Panc1 (cell line): ENCODE measurements at places on chromosomes 7 and 10. TPM values are rescaled to one million over a fixed set of nuclear protein-coding genes. Genes with fewer than 3 reads are reported as not detected.
A peak's percentile ranks its signal among the peaks of the same experiment; 100 is the strongest.

LRMDA gene
- 1.2 TPM for total RNA-seq

DNA sequence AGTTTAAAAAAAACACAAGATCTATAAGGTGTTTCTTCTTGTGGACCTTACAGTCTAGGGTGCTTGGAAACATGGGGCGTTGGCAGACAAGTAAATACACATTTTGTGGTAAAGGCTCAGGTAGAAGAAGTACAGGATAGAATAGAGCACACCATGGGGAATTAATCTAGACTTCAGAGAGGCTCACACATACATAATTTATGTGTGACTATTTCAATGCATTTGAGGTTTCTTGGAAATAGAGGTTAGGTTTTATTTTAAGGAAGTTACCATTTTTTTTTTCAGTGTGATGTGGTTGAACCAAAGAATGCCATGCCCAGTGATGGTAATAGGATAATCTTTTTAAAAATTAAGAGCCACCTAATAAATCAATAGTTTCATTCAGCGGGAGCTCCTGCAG is 12.8 kb downstream of the CFTR start:
- DNase-seq: no peak
- no peaks in the 10 kb centered on the region for H3K4me1 ChIP-seq
- no peak overlapping the region for H3K4me3 ChIP-seq
- no peaks in the 10 kb centered on the region for H3K36me3 ChIP-seq
- no peak overlapping the region for H3K27ac ChIP-seq
- no peaks in the 10 kb centered on the region for H3K27me3 ChIP-seq

- no peaks in the 10 kb centered on the region for H3K36me3 ChIP-seq
- H3K27ac ChIP-seq: no peak overlapping the region
- DNase-seq: no peak
- peaks cover 28% of the 10 kb centered on the region for H3K4me1 ChIP-seq
- H3K4me3 ChIP-seq: no peak overlapping the region
Observed at GRCh38 chr10:125064681-125065492, 95.5 kb downstream of the CTBP2 start.

DNA sequence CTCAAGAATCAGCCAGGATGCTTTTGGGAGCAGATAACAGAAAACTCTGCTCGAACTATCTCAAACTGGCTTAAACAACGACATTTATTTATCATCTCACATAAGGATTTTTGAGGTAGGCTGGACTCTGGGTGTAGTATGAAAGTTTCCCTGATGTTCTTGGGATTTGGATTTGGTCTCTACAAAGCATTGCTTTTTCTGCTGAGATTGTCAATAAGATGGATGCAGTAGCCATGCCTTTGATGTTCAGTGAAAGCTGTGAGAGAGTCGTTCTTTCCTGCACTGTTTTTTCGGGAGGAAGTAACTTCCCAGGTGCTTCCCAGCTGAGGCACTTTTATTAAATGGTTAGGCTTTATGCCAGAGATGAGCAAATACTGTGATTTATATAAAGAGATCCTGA is 181.1 kb downstream of the PRKG1 start:
- DNase-seq: no peak
- H3K4me3 ChIP-seq: no peak overlapping the region
- H3K4me1 ChIP-seq: no peaks in the 10 kb centered on the region
- no peaks in the 10 kb centered on the region for H3K27me3 ChIP-seq
- no peaks in the 10 kb centered on the region for H3K36me3 ChIP-seq
- H3K27ac ChIP-seq: no peak overlapping the region

- peaks cover 6% of the 10 kb centered on the region; the same call in 1 of the 2 replicates for H3K36me3 ChIP-seq
- H3K27ac ChIP-seq: no peak overlapping the region
- H3K27me3 ChIP-seq: no peaks in the 10 kb centered on the region
- no peak for DNase-seq
- H3K4me3 ChIP-seq: no peak overlapping the region
Observed at GRCh38 chr7:38905056-38905759, 3.8 kb downstream of the VPS41 start.

DNA sequence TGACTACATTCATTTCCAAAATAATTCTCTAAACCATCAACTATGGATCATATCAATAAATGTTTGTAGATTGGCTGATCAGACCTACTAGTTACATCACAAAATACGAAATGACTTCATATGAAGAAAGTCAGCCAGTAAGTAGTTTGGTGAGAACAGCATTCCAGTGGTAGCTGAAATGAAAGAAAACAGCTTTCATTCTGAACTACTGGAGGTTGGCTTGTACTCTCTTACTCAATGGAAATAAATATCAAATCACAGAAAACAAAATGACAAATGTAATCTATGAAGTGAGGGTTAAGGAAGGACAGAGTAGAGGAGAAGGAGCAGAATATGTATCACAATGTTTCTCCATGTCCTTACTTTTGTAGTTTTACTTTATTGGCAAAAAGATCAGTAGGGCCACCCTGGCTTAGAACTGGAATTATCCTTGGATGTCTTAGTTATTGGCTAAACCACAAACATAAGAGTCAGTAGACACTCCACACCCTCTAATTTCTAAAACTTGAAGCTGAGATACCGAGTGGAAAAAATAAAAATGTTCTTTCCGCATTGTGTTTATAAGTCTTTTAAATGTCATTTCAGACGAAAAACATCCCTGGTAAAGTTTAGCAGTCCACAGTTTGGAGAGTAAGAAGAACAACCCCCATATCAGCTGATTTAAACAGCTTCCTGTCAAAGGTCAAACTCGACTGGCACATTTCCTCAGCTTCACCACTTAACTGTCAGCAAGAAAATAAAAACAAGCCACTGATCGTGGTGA is 74.0 kb upstream of the DGKI start:
- no peak for DNase-seq
- H3K4me3 ChIP-seq: no peak overlapping the region

DNA sequence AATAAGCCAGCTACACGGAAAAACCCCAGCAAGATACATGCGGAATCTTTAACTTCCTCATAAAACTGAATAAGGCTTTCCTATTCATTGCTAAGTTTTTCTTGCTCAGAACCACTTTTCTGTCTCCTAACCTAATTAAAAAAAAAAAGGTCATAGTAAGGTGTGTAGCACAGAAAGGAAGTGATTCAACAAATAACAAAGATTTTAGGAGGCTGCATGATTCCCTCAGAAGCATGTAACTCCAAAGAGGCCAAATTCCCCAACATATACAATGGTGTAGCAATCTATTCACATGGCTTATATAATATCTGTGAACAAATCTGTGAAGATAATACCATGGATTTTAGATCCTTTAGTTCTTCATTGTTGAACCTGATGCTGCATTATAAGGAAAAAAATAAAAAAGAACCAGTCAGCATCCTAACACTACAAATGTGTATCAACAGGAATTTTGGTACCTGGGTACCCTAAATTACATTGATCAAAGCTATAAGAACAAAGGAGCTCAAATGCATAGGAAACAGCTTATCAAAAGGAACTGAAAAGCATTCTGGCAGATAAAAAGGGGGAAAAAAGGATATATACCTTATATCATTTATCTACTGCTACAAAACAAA is 63.8 kb downstream of the IMMP2L start:
- H3K27me3 ChIP-seq: no peaks in the 10 kb centered on the region
- H3K36me3 ChIP-seq: no peaks in the 10 kb centered on the region
- H3K4me1 ChIP-seq: no peaks in the 10 kb centered on the region

- no peak overlapping the region for H3K27ac ChIP-seq
- H3K27me3 ChIP-seq: no peaks in the 10 kb centered on the region
- H3K36me3 ChIP-seq: no peaks in the 10 kb centered on the region
- no peaks in the 10 kb centered on the region for H3K4me1 ChIP-seq
- DNase-seq: no peak
Observed at GRCh38 chr10:12559578-12560178, 210.3 kb downstream of the CAMK1D start.

GPR141 gene
- total RNA-seq: not detected

DNA sequence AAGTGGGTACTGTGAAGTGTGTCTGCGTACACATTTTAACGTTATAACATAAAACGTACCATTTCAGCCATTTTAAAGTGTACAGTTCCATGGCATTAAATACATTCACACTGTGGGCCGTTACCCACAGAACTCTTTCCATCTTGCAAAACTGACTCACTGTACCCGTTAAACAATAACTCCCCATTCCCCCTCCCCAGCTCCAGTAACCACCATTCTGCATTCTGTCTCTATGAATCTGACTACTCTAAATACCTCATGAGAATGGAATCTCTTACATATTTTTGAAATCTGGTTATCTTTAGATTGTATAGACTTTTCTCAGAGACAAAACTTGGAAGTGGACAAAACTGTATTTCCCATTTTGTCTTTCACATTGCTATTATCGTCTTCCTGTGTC is 9.3 kb downstream of the ARL3 start:
- no peaks in the 10 kb centered on the region for H3K36me3 ChIP-seq
- no peak overlapping the region for H3K4me3 ChIP-seq
- no peak for DNase-seq

DNA sequence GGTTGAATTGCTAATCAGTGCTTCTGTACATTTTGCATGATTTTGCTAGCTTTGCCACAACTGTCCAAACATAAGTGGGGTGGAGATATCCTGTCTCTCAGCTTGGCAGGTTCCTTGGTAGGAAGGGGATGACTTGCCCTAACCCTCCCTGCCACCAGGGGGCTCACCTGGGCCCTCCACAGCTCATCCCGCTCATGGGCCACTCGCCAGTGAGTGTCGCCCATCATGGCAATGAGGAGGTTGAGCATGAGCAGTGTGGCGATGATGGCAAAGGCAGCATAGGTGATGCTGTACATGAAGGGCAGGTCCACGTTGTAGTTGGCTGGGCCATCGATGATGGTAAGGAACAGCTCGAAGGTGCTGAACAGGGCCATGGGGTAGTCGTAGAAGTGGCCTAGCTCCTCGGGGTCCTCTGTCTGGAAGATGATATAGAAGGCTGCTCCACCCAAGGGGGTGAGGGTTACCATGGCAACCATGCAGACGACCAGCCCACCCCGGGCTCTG is 12.2 kb downstream of the TRPV6 start:
- no peaks in the 10 kb centered on the region for H3K27me3 ChIP-seq
- no peak overlapping the region for H3K27ac ChIP-seq
- no peak for DNase-seq
- H3K36me3 ChIP-seq: no peaks in the 10 kb centered on the region
- no peak overlapping the region for H3K4me3 ChIP-seq

- H3K27me3 ChIP-seq: no peaks in the 10 kb centered on the region
- no peaks in the 10 kb centered on the region for H3K4me1 ChIP-seq
- no peak overlapping the region for H3K4me3 ChIP-seq
Observed at GRCh38 chr10:35580423-35580770, 24.7 kb upstream of the GJD4 start.

DNA sequence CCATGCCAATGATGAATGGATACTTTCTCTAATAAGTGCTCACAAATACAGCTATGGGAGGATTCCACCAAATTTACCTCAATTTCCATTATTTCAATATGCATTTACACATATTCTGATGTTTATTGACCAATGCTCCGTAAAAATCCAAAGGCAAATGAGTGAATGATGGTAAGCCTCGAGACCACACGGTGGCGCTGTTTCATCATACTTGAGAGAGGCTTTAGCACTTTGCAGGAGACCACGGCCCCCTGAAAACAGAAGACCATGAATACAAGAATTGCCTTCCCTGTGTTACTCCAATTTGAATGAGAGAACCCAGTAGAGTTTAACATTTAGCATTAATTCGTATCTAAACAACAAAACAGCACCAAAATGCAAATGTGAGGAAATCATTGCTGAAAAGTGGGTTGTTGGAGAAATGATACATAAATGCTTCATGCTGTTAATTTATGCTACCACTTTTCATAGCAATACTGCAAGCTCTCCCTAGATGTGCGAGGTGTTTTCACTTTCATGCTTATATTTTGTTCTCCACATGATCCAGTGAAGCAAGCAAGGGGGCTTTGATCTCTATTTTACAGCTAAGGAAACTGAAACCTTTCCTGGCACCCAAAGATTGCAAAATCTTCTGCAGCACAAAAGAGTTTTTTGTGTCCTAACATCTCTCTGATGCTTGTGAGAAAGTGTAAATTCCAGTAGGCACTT is 35.4 kb downstream of the TRIL start:
- peaks cover 28% of the 10 kb centered on the region for H3K27me3 ChIP-seq
- no peak overlapping the region for H3K4me3 ChIP-seq
- no peak for DNase-seq
- no peak overlapping the region for H3K27ac ChIP-seq
- peaks cover 4% of the 10 kb centered on the region; the same call in 1 of the 2 replicates for H3K4me1 ChIP-seq

MMD2 gene
- not detected for total RNA-seq

DNA sequence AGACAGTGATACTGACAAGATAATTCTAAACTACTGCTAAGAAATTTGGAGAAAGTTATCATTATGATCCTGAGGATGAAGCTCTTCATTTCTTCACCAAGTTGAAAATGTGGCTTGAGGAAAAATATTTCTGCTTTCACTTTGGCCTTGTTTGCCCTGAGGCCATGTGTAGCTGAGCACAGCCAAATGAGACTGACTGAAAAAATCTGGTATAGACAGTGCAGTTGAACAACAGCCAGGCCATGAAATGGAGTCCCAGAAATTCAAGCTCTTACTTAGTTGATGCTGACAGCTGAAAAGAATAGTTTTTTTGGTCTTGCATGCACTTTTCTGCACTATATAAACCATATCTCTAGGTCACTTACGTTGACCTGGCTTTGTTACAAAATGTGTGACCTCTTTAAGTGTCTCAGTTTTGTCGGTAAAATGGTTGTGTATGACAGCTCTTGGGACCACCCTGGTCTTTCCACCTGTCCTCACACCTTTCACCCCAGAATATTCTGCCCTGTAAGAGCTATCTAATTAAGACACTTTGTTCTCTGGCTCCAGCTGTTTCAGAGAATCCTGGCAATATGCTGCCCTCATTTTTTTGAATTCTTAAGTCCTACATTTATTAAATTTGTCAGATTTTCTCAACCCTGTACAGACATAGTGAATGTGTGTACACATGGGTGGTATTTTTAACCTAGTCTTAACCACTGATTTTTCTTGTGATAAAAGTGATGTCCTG is 91.3 kb downstream of the CD36 start:
- H3K4me3 ChIP-seq: no peak overlapping the region
- no peaks in the 10 kb centered on the region for H3K36me3 ChIP-seq
- no peaks in the 10 kb centered on the region for H3K27me3 ChIP-seq
- DNase-seq: no peak

DNA sequence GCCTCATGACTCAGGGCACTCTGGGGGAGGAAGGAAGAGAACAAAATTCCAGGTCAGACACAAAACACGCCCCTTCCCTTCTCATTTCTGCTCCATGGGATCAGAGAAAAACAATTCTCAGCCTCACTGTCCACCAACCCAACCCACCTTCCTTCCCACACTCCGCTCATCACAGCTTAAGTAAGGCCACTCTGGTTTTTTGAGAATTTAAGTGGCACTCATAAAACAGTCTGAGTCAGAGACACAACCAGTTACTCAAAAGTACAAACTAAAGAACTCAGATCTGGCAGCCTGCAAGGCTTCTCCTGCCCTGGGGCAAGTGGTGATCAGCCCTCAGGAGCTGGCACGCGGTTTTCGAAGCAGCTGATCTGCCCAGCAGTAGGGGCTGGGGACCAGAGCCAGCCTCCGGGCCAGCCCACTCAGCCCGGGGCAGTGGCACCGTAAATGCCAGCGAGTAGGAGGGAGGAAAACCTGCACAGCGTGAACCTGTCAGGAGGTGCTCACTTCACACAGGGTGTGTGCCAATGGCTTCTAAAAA is 39.1 kb upstream of the ABLIM1 start:
- no peak overlapping the region for H3K4me3 ChIP-seq
- peaks cover 72% of the 10 kb centered on the region for H3K4me1 ChIP-seq
- H3K36me3 ChIP-seq: no peaks in the 10 kb centered on the region
- H3K27me3 ChIP-seq: no peaks in the 10 kb centered on the region
- peak overlapping the region; percentile 100 for H3K27ac ChIP-seq
- no peak for DNase-seq

GRCh38 chr7:26633557-26633956 is 230.8 kb downstream of the SKAP2 start:
- no peaks in the 10 kb centered on the region for H3K4me1 ChIP-seq
- H3K4me3 ChIP-seq: no peak overlapping the region
- peaks cover 12% of the 10 kb centered on the region; the same call in 1 of the 2 replicates for H3K27me3 ChIP-seq
- DNase-seq: no peak
- no peak overlapping the region for H3K27ac ChIP-seq

LRRD1 gene
- 0.05 TPM for total RNA-seq
